ENCODE measurements at places on chromosomes 1 and 21.

DNA sequence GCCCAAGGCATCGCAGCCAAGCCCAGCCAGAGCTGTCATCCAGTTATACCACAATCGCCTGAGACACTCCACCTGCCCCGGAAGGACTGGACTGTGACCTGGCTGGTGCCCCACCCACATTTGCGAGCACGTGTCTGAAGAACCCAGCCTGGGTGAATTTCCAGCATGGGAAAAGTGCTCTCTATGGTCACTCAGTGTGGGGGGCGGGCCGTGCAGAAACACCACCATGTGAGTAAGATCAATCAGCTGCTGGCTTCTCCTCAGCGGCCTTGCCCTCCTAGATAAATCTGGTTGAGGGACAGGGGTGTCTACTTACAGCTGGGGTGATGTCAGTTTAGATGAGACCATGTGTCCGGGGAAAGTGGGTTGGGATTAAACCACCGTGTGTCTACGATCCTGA is 44.8 kb downstream of the URB1 start:
- DNase-seq: no peak

DNA sequence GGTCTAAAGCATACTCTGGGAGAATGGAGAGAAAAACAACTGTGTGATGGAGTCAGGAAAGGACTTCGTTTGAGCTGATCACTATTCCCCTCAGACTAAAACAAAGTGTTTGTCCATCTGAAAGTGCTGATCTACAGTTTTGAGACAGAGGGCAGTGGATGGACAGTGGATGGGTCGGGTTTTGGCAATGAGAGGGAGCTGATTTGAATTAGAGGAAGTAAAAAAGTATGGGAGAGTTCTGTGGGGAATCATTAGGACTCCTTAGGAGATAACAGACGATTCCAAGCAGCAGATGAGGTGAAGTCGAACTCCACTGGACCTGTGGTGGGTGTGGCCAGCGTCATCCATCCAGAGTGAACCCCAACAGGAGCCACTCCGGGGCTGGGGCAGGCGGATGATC is 62.3 kb downstream of the PTGS2 start:
- no peak for DNase-seq

GRCh38 chr1:17991996-17992395 is 115.6 kb upstream of the IGSF21 start:
- no peak for DNase-seq

DNA sequence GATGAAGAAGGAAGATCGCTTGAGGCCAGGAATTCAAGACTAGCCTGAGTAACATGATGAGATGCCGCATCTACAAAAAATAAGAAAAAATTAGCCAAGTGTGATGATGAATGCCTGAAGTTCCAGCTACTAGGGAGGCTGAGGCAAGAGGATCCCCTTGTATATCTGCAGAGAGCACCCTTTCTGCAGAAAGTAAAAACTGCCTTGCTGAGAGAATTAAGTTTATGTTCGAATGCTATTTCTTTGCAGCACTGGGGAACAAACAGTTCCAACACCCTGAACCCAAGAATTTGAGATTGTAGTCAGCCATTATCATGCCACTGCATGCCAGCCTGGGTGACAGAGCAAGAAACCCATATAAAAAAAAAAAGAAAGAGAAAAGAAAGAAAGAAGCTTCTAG is 20.6 kb upstream of the KCNT2 start:
- DNase-seq: no peak

- DNase-seq: no peak
Measured at GRCh38 chr21:23886828-23887724, 1720.2 kb downstream of the MRPL39 start.

DNA sequence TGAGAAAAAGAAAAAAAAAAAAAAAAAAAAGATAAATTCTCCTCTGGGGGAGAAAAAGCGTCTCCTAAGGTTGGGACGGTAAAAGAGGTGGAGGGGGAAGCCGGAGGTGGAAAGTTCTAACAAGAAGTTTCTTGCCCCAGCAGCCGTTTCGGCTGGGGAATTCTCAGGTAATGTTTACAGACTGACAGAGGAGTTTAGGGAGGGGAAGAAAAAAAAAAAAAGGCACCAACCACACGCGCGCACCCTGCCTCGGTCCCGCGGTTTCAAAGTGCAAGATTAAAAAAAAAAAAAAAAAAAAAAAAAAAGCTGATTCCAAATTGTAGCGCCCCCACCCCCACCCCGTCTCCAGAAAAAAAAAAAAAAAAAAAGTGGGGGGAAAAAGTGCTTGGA is 504 bp downstream of the DHRS3 start:
- no peak for DNase-seq

DNA sequence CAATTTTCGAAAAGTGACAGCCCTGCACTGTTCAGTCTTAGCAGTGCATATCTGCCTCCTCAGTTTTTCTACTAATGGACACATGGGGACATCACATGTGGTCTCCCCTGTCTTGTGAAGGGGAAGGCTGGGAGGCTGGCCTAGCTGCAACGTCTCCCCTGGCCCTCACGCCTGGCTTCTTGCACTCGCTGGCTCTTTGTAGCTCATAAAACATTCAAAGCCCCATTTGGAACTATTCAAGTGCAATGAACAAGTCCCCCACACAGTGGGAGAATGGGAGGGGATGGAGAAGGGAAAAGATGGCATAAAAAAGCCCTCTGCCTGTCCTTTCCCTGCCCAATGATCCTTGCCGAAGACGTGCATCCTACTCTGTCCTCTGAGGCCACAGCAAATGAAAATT is 73.6 kb downstream of the PGBD5 start:
- no peak for DNase-seq

DNA sequence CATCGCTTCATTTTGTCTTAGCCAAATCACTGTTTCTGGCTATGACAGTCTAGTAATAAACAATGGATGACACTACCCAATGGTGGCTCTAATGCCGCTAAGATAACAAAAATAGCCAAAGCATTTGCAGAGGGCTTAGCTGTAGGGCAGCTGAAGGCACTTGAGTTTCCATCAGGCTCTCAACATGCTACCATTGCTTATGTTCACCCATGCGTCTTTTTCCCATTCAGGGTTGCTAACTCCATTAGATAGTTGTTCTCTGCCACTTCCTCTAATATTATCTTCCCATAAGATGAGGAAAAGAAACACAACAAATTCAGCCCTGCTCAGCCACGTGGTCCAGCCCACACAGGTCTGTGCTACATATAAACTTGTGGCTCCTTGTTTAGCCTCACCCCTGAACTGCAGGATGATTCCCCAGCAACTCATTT is 159.6 kb downstream of the TOMM20 start:
- no peak for DNase-seq

DNA sequence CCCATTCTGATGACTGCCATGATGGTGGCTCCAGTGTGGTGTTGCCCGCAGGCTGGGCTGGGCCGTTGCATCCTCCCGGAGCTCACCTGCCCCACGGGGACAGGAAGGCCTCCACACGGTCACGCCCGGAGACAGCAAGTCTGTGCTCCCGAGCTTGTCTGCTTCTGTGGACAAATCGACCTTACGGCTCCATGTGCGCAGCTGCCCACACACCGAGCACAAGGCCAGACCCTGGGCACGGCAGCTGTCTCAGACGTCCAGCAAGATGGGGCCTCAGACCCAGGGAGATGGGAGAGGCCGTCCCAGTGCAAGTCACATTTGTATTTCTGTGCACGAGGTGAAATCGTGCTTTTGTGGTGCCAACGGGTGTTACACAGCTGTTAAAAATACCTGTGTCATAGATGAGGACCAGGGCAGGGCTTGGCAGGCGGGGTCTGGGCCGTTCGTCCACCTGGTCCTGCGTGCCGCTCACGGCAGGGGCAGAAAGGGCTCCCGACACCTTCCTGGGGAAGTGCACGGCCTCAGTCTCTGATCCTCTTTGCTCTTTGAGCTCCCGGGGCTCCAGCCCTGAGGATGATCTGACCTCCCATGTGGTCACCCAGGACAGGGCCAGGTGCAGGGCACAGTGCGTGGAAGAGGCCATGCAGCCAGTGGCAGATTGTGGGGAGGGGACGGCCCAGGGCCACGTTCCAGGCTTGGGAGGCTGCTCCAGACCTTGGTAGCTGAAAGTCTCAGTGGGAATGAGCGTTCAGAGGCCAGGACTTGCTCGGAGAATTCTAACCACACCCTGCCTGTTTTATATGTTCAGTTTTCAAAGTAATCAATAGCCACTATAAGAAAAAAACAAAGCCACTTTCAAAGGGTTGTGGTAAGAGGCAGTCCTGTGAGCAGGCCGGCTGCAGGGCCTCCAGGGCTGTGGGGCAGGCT is 13.5 kb downstream of the COL6A1 start:
- peak; percentile 39 for DNase-seq

- no peak for DNase-seq
Measured at GRCh38 chr1:107739651-107740050, 225.3 kb downstream of the VAV3 start.

GRCh38 chr1:238119060-238119459 is 228.3 kb upstream of the ZP4 start:
- DNase-seq: no peak

GRCh38 chr1:228030451-228031201 is 23.8 kb downstream of the WNT3A start:
- DNase-seq: peak; percentile 41

- DNase-seq: no peak
Measured at GRCh38 chr1:34398916-34399275, 222.2 kb downstream of the C1orf94 start.

GRCh38 chr1:33280091-33280661 is 23.9 kb downstream of the ZNF362 start:
- DNase-seq: no peak

GRCh38 chr1:171654201-171654941 is 1.9 kb upstream of the MYOC start:
- DNase-seq: no peak

DNA sequence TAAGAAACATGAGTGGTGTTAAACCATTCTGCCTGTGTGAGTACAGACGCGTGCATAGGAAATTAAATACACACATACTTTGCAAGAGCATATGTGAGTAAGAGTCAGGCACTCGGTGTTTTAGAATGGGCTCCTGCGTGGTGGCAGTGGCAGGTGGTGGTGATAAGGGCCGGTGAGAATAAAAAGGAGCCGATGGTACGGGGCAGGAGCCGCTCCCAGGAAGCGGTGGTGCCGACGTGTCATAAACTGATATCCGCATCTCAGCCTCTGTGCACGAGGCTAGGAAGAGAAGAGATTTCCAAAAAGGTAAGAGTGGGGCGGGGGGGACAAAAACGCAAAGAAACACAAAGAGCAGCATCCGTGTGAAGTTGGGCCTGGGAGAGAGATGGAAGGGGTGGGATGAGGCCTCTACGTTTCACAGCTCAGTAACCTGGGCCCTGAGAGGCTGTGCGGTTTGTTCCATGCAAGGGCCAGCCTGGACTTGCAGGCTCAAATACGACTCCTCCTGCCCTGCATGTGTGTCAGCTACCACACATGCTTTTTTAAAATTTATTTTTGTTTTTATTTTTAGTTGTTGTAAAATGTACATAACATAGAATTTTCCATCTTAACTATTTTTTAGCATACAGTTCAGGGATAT is 127.7 kb upstream of the COL6A1 start:
- no peak for DNase-seq

- DNase-seq: no peak
Measured at GRCh38 chr1:41576206-41576605, 91.7 kb upstream of the EDN2 start.

GRCh38 chr21:36816561-36817130 is 117.7 kb downstream of the SIM2 start:
- DNase-seq: no peak
